ENCODE measurements at places on chromosomes 4 and X. TPM values are rescaled to one million over a fixed set of nuclear protein-coding genes. Genes with fewer than 3 reads are reported as not detected.

Gene SLC16A2
- 31.5 TPM for total RNA-seq

Gene ERVMER34-1
- 0.66 TPM for total RNA-seq

Gene PRR32
- not detected for total RNA-seq

Gene SPANXC
- total RNA-seq, result 0.78 TPM

Gene GLRA2
- total RNA-seq, result not detected

Data from A549 treated with CpdA at 1 μM for 4 hours (cell line).